ENCODE measurements at places on chromosomes 5 and 9.

- DNase-seq, result peak; percentile 2
Observed at GRCh38 chr9:101587332-101588043, 7.3 kb downstream of the PPP3R2 start.

DNA sequence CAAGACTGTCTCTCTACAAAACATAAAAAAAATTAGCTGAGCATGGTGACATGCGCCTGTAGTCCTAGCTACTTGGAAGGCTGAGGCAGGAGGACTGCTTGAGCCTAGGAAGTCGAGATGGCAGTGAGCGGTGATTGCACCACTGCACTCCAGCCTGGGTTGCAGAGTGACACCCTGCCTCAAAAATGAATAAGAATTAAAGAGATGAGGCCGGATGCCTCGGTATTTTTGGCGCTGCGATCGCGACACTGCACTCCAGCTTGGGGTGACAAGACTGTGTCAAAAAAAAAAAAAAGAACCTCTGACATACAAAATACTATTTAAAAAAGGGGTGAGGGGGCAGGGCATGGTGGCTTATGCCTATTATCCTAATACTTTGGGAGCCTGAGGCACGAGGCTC is 7.3 kb downstream of the GPBP1 start:
- no peak for DNase-seq

GRCh38 chr5:40404613-40405012 is 275.1 kb upstream of the PTGER4 start:
- DNase-seq, result no peak

DNA sequence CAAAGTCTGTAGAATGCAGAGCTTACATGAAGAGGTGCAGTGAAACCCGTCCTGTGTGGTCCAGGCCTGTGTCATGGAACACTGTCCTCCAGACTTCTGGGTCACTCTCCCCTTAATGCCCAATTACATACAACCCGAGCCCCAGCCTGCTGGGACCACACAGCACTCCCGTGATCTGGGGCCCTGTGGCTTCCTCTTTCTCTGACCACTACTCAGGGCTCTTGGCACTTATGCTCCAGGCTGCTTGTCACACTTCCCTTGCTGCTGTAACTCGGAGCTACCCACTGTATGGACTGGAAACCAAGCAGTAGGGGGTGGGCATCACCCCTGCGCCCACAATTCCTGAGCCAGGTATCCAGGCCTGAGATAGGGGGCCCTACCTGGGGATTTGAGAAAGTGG is 10.3 kb upstream of the IL3 start:
- no peak for DNase-seq

- no peak for DNase-seq
Observed at GRCh38 chr5:115738830-115739229, 77.6 kb downstream of the CDO1 start.

DNA sequence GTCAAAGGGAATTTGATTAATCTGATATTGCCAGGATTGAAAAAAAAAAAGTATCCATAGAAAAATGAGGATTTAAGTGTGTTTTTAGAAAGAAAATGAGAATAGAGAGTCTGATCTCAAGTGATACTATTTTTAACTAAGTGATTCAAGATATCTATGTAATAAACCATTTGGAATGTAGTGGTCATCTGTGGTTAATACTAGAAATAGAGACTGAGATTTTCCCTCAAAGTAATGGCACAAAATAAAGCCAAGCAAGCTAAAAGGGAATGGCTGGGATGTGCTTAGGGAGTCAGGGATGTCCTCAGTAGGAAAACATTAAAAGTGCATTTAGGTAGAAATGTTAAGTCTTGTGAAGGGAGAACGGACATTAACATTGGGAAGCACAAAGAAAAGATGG is 90.6 kb downstream of the FBXO4 start:
- DNase-seq, result no peak

DNA sequence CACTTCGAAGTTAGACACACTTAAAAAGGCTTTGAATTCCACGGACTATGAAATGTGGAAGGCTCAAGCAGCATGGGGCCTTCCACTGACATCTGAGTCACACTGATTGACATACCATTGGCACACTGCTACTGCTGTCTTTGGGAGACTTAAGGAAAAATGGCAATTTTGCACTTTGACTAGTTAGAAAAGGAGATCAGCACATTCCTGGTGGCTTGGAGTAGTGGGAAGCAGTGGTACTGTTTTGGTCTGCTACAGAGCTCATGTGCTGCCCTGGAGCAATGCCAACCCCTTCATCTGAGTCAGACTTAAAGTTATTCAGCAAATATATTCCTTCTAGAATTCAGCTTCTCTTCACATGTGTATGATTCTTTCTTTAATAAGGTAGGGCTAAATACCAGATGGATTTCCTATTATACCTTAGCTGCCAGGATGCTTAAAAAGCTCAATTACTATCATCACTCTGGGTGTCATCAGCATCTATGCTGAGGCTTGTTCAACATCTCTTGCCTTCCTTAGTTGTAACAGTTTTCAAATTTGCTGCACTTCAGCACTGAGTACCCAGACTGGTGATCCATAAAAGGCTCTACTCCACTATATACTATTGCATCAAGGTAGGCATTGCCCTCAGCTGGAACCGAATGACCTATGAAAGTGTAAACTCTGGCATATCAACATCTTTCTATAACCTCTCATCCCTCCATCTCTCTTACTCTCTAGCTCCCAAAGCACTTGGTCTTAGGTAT is 42.3 kb upstream of the MOCS2 start:
- DNase-seq, result no peak

DNA sequence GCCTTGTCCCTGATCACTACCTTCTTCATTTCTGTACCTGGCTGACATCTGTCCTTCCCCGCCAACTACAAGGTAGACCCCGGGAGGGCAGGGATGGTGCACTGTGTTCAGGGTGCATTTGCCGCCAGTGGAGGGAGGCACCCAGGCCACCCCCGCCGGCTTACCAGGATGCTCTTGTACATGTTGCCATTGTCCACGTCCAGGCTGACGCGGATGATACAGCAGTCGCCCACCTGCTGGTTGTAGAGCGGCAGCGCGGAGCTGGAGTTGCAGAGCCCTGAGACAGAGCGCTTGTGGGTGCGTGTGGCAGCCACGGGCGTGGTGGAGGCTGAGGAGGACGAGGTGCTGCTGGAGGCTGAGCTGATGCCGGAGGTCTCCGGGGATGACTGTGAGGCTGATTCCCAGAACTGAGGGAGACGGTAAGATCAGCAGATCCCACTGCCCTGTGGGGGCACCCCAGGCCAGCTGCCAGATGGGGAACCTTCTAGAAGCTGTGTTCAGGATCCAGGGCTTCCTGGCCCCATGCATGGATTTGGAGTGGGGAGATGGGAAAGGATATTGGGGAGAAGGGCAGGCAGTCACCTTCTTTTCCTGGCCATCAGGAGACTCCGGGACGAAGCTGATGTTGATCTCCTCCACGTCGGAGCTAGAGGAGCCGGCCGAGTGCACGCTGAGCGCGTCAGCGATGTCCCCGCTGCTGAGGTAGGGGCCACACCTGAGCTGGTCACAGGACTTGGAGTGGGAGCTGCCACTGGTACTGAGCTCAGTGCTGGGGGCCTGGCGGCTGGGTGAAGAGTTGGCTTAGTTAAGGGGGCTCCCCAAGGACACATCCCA is 19.5 kb downstream of the RALGDS start:
- no peak for DNase-seq

DNA sequence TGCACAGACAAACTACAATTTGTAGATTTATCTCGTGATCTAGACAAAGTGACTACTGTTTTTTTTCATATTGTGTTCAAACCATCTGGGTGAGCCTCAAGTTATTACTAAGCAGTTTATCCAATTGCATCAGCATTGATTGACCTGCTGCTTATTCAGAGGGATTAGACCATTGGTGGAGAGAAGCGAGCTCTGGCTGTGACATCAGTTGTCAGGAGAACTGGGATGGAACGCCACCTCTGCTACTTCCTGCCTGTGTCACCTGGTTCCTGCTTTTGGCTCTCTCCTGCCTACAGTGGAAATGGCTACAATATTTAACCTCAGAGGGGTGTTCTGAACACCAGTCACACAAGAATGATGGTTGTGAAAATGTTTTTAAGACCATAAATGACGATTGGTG is 12.1 kb downstream of the NR4A3 start:
- DNase-seq, result no peak

DNA sequence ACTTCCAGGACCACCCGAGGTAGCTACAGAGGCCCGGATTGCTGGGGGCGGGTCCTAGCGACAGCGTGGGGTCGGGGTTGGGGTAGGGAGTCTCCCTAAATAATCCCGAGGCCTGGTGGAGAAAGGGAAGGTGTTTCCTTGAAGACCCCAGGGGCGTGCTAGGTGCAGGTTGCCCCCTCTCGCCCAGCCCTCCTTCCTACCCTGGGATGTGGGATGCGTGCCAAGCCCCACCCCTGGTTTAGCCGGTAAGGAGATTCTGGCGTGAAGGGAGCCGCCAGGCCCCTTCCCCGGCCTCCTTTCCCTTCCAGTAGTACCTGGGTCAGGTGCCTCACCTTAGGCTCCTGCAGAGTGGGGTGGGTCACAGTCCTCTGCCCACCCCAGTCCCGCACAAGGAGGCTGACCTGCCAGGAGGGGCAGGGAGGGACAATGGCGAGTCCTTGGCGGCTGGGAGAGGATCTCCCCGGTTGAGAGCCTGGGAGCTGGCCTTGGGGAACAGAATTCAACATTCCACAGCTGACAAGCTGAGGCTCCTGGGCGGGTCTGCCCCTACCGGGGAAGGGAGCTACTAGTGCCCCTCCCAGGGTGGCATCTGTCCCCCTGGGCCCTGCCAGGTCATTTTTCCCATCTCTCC is 674 bp downstream of the TSPAN17 start:
- DNase-seq, result peak; percentile 67

DNA sequence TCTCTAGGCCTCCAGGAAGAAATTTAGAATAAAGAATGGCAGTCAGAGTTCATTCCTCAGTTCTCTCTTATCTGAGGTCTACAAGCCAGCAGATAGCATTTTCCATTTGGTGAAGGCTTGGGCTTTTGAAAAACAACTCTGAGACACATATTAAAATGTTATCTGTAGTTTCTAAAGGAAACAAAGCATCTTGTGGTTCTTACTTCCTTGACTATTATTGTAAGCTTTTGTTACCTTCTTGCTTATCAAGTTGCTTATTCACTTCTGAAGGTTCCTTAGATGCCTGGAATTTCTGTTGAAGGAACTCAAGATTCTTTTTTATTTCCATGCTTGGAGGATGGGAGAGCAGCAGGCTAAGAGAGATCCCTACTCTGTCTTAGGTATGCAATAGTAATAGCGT is 79.2 kb upstream of the MRPS30 start:
- DNase-seq, result no peak

GRCh38 chr5:154249826-154250225 is 59.3 kb downstream of the GALNT10 start:
- DNase-seq, result no peak

GRCh38 chr9:104247899-104248460 is 153.9 kb downstream of the SMC2 start:
- no peak for DNase-seq

- DNase-seq, result no peak
Observed at GRCh38 chr5:60352992-60353599, 346.9 kb downstream of the DEPDC1B start.

- no peak for DNase-seq
Observed at GRCh38 chr9:133774799-133775198, 36.6 kb upstream of the SARDH start.

GRCh38 chr9:116656977-116657376 is 30.1 kb upstream of the TRIM32 start:
- DNase-seq, result no peak

DNA sequence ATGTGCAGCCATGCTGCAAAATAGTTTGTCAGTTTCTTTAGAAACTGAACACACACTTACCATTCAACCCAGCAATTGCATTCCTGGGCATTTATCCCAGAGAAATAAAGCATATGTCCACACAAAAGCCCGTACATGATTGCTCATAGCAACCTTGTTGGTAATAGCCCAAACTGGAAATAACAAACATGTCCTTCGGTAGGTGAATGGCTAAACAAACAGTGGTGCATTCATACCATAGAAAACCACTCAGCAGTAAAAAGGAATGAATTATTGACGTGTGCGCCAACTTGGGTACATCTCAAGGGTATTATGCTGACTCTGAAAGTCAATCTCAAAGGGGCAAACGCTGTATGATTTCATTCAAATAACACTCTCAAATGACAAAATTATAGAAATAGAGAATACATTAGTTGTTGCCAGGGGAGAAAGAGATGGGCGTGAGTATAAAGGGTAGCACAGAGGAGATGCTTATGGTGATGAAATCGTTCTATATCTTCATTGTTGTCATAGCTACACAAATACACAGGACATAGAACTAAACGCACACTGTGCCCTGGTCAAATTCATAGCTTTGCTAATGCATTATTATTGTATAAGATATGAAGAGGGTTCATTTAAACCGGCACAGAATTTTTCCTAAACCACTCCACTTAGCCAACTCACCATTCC is 58.2 kb downstream of the DRD1 start:
- DNase-seq, result peak; percentile 36

DNA sequence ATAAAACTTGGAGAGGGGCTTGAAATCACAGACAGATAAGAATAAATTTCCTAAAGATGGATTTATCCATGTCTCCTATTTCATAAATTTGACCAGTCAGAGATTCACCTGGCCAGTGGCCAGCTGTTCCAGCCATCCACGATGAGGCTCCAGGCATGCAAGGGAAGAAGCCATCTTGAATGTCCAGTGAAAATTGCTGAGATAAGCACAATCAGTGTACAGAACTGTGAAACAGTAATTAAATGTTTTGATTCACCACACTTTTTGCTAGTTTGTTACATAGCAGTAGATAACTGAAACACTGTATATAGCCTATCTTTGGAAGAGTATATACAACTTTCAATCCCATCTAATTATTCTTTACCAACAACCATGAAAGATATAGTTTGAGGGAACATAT is 163.5 kb downstream of the HINT1 start:
- DNase-seq, result no peak

DNA sequence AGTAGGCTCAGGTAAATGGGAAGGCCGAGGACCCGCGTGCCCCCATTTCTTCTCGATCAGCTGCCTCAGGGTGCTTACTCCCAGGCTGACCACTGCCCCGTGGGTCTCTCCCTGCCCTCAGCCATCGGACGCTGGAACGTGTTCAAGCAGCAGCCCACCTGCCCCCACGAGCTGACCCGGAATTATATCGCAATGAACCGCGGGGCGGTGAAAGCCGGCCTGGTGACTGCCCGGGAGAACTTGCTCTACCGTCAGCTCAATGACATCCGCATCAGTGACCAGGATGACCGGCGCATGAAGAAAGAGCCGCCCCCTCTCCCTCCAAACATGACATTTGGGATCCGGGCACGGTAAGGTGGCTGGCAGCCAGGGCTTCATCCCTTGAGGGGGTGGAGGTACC is 83.2 kb upstream of the BARHL1 start:
- no peak for DNase-seq

- DNase-seq, result no peak
Observed at GRCh38 chr9:38079461-38080031, 10.5 kb upstream of the SHB start.

DNA sequence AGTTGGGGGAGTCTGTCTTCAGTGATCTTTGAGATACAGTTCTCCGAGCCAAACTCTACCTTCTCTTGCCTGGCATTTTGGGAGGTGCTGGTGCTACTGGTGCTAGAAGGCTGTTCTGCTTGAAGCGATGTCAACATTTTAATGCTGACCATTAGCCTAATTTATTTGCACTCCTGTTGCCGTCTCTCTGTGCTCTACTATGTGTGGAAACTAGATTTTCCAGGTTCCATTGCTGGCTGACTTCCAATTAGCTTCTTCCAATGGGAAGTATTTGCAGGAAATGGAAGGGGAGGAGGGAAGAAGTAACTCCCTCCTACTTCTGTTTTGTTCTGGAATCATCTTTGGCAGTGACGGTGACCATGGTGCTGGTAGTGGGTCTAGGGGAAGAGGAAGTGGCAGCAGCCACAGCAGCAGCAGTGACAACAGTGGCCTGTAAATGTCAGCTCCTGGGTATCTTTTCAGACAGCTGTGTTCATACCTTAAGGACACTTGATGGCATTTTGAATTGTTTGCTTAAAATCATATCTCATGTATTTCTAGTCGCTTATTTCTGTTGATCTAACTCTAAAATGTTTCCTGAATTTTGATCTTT is 7.9 kb downstream of the TXNDC8 start:
- DNase-seq, result no peak

Measured in NCI-H446 (cell line).